ENCODE measurements at places on chromosomes 6 and 20.

- H3K27me3 ChIP-seq, result no peaks in the 10 kb centered on the region
- no peak overlapping the region for H3K27ac ChIP-seq
- no peaks in the 10 kb centered on the region for H3K36me3 ChIP-seq
These were observed 27.8 kb downstream of the PRSS16 start for GRCh38 chr6:27275025-27275956.

DNA sequence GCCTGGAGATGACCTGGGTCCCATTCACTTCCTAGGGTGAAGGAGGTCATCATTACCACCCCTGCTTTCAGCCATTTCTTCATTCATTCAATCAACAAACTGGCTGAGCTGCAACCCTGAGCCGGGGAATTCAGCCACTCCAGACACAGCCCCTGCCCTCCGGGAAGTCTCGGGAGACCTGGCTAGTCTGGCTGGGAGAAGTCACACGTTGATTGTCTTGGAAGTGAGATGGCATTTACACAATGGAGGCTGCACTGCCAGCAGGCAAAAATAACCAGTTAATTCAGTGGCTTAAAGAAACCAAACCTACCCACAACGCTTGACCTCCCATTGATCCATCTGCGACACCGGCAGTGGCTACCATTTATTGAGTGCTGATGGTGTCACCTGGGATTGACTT, 2.0 kb upstream of the PMEPA1 start:
- H3K4me1 ChIP-seq, result peaks cover 3% of the 10 kb centered on the region
- DNase-seq, result no peak
- no peak overlapping the region for H3K27ac ChIP-seq
- H3K4me3 ChIP-seq, result no peak overlapping the region
- no peaks in the 10 kb centered on the region for H3K36me3 ChIP-seq

GRCh38 chr6:5204376-5204775, 56.4 kb downstream of the LYRM4 start:
- no peaks in the 10 kb centered on the region for H3K36me3 ChIP-seq
- no peak overlapping the region for H3K27ac ChIP-seq
- H3K27me3 ChIP-seq, result no peaks in the 10 kb centered on the region
- H3K4me1 ChIP-seq, result peaks cover 3% of the 10 kb centered on the region

DNA sequence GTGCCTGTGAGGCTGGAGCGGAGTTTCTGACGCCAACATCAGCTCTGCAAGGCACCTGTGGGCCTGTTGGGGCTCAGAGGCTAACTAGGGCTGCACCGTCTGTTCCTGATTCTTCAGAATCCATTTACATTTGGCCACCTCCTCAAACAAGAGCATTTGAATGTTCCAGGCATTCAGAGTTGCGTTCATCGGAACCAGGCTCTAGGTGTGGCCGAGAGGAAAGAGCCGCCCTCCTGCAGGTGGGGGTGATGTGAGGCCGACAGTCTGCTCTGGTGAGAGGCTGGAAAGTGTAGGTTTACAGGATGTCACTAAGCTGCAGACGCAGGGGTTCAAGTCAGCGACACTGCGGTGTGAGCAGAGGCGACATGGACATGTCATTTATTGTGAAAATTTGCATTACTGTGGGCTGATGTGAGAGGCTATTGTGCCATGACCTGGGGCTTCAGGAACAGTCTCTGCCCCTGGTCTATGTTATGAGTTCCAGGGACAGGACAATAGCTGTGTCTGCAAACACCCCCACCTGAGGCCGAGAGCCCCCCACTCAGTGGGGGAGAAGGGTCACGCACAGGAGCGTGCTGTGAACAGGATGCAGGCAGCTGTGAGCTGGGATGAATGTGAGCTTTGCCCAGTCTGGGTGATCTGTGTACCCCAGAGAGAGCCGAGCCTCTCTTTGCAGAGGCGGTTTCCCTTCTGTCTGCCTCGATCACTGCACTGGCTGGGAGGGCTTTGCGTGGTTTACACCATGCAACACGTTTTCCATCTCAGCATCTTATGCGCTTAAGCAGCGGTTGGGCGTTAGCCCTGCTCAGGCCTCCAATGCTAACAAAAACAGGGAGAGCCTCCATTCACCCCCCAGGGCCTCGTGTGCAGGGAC, 21.1 kb downstream of the SLCO4A1 start:
- DNase-seq, result no peak
- H3K4me1 ChIP-seq, result peaks cover 2% of the 10 kb centered on the region
- H3K4me3 ChIP-seq, result no peak overlapping the region
- no peaks in the 10 kb centered on the region for H3K27me3 ChIP-seq

DNA sequence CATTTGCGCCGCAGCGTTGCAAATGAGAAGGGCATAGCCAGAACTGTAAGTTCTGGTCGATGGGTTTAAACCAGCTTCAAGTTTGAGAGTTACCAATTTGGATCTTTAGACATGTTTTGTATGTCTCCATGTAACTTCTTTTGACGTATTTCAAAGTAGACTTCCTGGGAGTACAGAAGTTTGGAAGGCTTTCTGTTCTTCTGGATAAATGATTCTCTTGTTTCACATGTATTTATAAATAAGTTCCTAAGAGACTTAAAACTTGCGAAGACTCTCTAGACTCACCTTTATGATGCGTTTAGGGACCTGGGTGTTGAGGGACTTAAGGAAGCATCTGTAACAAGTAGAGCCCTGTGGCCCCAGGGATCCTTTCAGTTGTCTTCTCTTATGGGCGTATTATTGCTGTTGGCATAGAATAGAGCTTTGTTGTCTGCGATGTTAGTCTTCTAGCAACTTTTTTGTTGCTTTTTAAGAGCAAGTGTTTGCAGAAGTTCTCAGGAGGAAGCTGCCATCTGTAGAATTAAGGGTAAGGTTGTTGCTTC, 1.3 kb downstream of the CDYL start:
- peak overlapping the region; percentile 78 for H3K4me3 ChIP-seq
- no peak for DNase-seq
- H3K36me3 ChIP-seq, result no peaks in the 10 kb centered on the region
- peaks cover 12% of the 10 kb centered on the region for H3K27me3 ChIP-seq

GRCh38 chr6:44161997-44162338, 3.3 kb downstream of the CAPN11 start:
- H3K27me3 ChIP-seq, result no peaks in the 10 kb centered on the region
- H3K27ac ChIP-seq, result no peak overlapping the region
- H3K36me3 ChIP-seq, result no peaks in the 10 kb centered on the region
- H3K4me3 ChIP-seq, result no peak overlapping the region

DNA sequence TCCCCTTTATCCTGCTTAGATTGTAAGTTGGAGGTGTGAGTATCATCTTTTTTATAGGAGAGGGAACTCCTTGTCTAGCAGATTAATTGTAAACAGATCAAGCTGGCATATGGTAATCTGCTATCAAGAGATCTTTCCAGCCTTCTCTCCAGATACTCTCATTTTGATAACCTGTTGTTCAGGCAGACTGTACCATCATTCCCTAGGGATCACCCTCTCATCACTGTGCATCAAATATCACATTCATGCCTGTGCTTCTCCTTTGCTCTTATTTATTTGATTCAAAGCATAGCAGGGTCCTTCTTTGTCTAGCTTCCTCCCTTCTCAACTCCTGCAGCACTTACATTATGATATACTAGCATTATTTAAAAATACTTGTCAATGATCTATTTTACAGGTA, 73.8 kb downstream of the LRRC1 start:
- no peaks in the 10 kb centered on the region for H3K27me3 ChIP-seq
- H3K36me3 ChIP-seq, result no peaks in the 10 kb centered on the region
- DNase-seq, result no peak
- H3K4me1 ChIP-seq, result no peaks in the 10 kb centered on the region
- H3K4me3 ChIP-seq, result no peak overlapping the region

DNA sequence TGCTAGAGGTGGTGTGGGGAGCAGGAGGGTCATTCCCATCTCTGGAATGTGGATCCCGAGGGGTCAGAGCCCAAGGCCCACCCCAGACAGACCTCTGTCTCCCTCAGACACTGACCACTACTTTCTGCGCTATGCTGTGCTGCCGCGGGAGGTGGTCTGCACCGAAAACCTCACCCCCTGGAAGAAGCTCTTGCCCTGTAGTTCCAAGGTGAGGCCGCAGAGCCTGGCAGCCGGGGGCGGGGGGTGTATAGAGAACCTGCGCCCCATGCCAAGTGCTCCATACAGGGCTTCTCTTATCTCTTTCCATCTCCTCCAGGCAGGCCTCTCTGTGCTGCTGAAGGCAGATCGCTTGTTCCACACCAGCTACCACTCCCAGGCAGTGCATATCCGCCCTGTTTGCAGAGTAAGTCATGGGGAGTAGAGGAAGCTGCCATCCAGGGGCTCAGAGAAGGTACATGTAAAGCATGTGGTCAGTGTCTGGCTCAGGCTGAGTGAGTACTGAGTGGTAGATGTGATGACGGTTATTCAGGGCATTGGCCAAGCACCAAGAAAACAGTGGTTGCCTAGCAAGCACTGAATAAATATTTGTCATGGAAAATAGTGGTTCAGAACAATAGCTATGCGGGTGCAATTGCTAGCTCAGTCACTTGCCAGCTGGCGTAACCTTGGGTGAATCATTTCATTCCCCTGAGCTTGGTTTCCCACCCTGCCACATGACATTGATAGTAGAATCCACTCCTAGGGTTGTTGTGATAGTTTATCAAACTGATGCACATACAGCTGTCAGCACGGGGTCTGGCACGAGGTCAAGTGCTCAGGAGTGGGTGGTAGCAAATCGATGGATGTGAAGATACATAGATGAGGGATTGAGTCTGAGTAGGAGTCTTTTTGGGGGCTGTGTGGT, 3.5 kb downstream of the PIGT start:
- no peaks in the 10 kb centered on the region for H3K4me1 ChIP-seq
- no peaks in the 10 kb centered on the region for H3K27me3 ChIP-seq
- no peak overlapping the region for H3K27ac ChIP-seq
- peaks cover 22% of the 10 kb centered on the region for H3K36me3 ChIP-seq
- DNase-seq, result no peak
